ENCODE measurements at places on chromosomes 2 and 18.

DNA sequence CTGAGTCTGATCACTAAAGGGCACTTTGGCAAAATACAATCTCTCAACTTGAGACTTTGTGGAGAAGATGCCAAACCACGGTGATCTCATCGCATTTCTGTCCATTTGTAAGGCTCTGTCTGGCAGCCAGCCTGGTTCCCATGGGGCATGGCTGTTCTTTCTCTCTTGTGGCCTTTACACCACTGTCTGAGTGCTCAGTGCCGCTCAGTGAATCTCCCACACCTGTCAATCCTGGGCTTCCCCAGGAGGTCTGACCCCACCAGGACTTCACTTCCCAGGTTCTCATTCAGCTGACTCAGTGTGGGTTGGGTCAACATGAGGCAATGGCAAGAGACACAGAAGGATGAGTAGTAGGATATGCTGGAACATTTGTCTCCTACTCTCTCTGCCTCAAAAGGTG, 96.8 kb upstream of the TRIB2 start:
- peak; percentile 97 for DNase-seq

DNA sequence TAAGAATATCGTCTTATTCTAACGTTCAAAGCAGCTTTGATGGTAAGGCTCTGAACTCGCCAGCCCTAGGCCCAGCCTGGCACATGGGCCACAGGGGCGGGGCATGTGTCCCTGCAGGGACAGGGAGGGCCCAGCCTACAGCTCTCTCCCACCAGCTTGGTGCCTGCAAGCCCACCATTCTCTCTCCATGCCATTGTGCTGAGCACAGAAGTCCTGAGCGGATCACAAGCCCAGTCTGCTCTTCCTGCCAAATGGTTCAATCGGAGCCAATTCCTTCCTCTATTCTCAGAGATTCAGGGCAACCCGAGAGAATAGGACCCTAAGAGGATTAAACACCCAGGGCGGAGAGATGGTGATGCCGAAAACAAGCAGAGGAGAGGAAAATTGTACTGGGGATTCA, 50.3 kb upstream of the APCDD1 start:
- DNase-seq, result no peak

DNA sequence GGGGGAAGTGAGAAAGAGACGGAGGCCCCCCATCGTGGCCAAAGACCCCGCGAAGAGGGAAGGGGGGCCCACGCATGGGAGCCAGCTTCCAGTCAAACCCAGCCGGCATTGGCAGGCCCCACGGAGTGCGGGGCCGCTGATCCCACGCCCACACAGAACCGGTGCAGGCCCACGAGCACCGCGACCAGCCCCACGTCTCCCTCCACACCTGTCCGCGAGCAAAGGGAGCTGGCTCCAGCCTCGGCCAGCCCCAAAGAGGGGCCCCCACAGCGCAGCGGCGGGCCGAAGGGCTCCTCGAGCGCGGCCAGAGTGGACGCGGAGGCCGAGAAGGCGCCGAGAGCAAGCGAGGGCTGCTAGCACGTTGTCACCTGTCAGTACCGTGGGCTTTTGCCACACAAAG, 125.0 kb upstream of the TWIST2 start:
- DNase-seq, result no peak

DNA sequence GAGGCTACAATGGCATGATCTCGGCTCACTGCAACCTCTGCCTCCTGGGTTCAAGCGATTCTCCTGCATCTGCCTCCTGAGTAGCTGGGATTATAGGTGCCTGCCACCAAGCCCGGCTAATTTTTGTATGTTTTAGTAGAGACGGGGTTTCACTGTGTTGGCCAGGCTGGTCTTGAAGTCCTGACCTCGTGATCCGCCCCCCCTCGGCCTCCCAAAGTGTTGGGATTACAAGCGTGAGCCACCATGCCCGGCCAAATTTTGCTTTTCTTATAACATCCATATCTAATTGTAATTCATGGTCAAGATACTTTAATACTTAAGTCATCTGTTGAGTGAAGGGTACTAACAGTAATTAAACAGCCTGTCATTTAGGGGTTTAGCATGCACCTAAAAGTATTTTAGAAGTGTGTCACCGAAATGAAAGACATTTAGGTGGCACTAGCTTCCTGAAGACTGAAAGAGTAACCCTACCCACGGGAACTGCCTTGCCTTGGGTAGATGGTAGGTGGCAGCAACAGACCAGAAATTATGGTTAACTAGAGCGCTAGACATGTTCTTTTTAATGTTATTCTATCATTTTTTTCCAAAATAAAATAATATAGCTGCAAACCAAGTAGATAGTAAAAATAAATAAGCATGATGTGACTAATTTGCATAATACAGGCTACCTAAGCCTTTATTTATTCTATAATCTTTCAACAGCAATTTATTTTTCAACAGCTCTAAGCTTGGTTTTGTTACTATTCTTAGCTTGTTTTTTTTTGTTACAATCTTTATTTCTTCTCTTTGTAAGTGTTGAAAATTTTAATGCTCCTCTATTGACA, 8.6 kb upstream of the ACYP2 start:
- peak; percentile 51 for DNase-seq

DNA sequence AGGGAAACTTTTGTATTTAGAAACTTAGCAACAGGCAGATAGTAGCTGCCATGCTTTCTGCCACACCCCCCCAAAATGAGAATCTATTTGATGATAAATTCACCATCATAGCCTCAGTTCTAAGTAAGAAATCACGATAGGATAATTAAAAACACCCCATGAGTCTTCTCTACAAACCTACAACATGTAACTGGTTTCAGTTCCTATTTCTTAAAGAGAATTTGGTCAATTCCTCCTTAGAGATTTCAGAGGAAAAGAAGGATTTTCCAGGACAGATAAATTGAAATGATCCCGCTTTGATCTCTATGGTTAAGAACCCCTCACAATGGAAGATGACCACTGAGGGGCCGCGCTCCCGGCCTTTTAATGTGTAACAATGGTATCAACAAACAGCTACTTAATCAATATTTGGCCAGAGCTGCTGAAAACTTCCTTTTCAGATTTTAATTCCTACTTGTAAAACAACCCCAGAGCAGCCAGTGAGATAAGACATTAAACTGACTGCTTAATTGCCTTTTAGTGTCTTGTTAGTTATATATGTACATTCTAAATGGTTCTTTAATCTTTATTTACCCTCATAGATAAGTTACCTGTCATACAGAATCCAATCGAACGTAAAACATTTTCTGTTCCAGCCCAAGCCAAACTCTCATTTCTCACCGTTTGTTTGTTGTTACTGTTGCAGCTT, 10.1 kb downstream of the PAX3 start:
- DNase-seq, result no peak

DNA sequence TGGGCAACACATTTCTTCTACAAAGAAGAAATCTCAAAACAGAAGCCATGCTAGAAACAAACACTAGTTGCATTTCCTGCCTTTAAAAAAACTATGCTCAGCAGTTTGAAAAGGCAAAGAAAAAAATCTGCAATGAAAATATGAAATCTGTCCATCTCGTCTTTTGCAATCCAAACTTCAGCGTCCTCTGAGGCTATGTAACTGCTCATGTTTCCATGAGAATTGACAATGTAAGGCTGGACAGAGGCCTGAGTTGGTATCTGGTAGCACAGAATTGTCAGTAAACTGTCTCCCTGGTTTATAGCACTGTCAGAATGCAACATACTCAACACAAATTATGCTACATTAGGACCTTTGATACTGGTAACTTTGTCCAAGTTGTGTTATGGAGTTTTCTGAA, 429.9 kb downstream of the ARHGAP15 start:
- DNase-seq, result no peak

GRCh38 chr2:230899786-230900185, 25.3 kb downstream of the GPR55 start:
- DNase-seq, result no peak

DNA sequence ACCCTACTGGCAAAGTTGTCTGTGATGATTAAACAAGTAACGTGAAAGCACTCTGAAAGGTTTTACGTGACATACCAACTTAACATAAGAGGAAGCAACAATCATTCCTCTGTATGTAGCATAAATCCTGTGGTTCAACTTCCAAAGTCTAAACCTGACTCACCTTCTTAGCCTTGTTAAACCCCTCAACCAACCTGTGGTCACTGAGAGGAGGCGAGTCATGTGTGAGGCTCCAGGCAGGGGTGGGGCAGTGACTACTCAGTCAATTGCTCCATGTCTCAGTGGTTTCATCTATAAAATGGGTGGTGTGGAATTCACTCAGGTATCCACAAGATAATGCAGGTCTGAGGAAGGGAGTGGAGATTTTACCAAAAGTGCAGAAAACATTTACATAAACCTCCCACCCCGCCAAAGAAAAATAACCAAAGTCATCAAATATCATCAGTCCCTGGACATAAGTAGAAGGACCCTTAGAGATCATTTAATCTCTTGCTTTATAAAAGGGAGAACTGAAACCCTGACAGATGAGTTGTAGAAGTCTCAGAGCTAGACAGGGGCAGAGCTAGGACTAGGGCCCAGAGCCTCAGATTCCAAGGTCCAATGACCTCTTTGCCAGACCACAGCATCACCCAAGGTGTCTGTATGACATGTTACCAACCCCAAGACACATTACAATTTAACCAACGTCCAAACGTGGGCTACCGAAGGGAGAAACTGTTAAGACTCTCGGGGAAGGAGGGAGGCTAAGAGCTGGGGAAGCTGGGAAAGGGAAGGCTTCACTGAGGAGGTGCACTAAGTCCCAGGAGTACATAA, 3.7 kb upstream of the PCBP1 start:
- peak; percentile 86 for DNase-seq

DNA sequence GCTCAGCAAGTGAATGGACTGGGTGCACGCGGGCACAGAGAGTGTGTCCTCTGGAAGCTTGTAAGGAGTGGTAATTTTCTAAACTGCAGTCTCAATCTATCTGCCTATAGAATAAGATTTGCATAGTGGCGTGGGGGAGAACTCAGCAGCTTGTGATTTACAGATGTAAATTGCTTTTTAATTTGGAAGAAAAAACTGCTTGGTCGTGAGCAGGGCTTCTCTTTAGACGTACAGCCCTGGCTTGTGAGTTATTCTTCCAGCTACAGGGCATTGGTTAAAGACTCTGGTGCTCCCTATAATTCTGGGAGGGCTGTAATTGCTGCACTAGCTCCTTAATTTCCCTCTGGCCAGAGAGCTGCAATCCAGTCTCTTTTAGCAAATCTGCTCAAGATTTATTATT, 84.9 kb downstream of the MARCO start:
- DNase-seq, result no peak

GRCh38 chr2:208407667-208408066, 1.1 kb downstream of the PTH2R start:
- peak; percentile 38 for DNase-seq

DNA sequence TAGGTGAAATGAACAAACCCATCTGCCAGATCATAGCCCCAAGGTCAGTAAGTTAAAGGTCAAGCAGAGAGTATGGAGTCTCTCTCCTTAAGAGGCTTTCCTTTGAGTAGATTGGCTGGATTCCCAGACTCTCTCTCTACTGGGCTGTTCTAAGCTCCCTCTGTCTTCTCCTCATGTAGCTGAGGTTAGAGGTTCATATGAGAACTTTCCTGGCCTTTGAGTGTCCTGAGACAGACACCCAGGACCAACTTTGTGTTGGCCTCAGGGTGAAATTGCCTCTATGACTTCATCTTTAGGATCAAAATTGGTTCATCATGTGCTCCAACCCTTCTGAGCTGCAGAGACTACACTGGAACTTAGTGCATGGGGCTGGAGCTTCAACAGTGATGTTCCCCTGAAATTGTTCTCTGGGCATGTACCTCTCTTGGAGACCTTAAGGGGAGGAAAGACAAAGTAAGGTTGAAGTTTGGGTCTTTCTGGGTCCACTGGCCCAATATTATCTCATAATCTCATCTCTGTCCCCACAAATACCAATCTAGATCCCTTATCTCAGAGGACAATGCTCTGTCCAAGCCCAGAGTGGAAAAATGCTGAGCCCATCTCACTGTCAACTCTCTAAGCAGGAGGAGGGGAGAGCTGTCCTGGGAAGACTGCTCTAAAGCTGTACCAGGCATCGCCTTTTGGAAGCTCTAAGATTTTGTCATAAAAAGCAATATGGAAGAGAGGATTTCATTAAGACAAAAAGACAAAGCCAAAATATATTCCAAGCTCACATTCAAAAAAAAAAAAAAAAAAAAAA, 177.3 kb upstream of the ARL4C start:
- no peak for DNase-seq

DNA sequence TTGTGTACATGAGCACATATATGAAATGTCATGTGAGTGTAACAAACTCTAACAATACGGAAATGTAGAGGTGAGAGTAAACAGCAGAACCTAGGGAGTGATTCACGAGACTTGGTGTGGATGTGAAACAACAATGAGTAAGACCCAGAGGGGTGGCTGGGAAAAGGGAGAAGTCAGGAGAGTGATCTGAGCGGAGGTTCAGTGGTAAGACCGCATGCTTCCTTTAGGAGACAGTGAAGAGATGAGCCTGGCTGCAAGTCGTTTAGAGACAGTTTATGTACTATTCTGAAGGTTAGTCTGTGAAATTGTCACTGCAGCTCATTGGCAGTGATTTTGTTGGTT, 150.6 kb downstream of the PRPF40A start:
- DNase-seq, result peak; percentile 30

GRCh38 chr2:35891528-35891927, 464.1 kb upstream of the CRIM1 start:
- no peak for DNase-seq

DNA sequence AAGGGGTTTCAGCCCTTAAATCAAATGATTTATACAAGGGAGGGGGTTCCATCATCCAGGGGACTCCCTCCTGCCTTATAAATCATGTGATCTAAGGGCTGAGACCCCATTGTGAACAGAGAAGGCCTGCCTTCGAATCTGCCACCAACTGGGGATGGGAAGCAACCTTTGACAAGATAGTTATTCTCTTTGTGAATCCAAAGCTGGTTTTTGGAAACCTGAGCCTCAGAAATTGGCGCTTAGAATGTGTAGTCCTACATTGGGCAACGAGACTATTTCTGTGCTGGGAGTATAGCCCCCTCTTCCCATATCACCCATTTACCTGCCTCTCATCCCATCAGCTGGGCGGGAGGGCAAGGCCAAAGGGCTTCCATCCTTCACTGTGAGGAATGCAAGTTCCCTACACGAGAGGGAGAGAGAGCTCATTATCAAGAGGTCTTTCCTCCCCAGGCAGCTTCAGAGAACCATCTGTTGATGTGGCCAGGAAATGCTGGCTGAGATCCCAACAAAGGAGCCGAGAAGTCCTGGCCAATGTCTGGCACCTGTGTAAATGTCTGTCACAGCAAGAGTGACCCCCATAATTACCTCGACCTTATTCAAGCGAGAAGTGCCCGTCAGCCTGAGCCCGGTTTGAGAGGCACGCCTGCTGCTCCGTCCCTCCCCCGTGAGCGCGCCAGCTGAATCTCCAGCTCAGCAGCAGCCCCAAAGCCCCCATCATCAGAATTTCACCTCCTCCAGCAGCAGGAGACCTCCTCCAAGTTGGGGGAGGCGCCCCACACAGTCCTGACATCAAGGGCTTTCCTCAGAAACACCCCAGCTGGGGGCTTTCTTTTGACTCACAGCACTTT, 48.4 kb upstream of the APCDD1 start:
- DNase-seq, result no peak

GRCh38 chr2:4549666-4550210, 846.4 kb downstream of the DCDC2C start:
- no peak for DNase-seq

- no peak for DNase-seq
Observed at GRCh38 chr18:78892177-78892576, 87.4 kb upstream of the SALL3 start.

- DNase-seq, result peak; percentile 99
Observed at GRCh38 chr2:176582990-176583481, 313.8 kb downstream of the MTX2 start.

Data from renal cortical epithelial cell (primary cell).